Neural progenitor cell (in vitro differentiated cells): ENCODE measurements at places on chromosomes 2 and 18. TPM values are rescaled to one million over a fixed set of nuclear protein-coding genes. Genes with fewer than 3 reads are reported as not detected.

GRCh38 chr18:50009773-50010335 is 185.1 kb downstream of the MYO5B start:
- no peaks in the 10 kb centered on the region for H3K36me3 ChIP-seq
- H3K4me3 ChIP-seq: no peak overlapping the region
- H3K4me1 ChIP-seq: no peaks in the 10 kb centered on the region
- H3K27ac ChIP-seq: no peak overlapping the region
- H3K27me3 ChIP-seq: no peaks in the 10 kb centered on the region

GRCh38 chr2:174035117-174035635 is 70.0 kb upstream of the SP3 start:
- H3K4me1 ChIP-seq: peaks cover 4% of the 10 kb centered on the region
- no peak for DNase-seq
- H3K27ac ChIP-seq: no peak overlapping the region
- H3K36me3 ChIP-seq: no peaks in the 10 kb centered on the region
- H3K27me3 ChIP-seq: no peaks in the 10 kb centered on the region
- H3K4me3 ChIP-seq: no peak overlapping the region

- no peak overlapping the region for H3K27ac ChIP-seq
- no peaks in the 10 kb centered on the region for H3K36me3 ChIP-seq
- no peak overlapping the region for H3K4me3 ChIP-seq
- DNase-seq: no peak
These were observed 6.4 kb downstream of the PMAIP1 start for GRCh38 chr18:59906203-59906602.

- H3K36me3 ChIP-seq: no peaks in the 10 kb centered on the region
- DNase-seq: no peak
- no peak overlapping the region for H3K27ac ChIP-seq
- no peaks in the 10 kb centered on the region for H3K4me1 ChIP-seq
- H3K27me3 ChIP-seq: no peaks in the 10 kb centered on the region
These were observed 98.9 kb upstream of the LGALSL start for GRCh38 chr2:64354857-64355680.

- H3K4me1 ChIP-seq: no peaks in the 10 kb centered on the region
- no peaks in the 10 kb centered on the region for H3K36me3 ChIP-seq
- H3K4me3 ChIP-seq: no peak overlapping the region
These were observed 302.9 kb downstream of the PRKCE start for GRCh38 chr2:45954233-45954850.

DNA sequence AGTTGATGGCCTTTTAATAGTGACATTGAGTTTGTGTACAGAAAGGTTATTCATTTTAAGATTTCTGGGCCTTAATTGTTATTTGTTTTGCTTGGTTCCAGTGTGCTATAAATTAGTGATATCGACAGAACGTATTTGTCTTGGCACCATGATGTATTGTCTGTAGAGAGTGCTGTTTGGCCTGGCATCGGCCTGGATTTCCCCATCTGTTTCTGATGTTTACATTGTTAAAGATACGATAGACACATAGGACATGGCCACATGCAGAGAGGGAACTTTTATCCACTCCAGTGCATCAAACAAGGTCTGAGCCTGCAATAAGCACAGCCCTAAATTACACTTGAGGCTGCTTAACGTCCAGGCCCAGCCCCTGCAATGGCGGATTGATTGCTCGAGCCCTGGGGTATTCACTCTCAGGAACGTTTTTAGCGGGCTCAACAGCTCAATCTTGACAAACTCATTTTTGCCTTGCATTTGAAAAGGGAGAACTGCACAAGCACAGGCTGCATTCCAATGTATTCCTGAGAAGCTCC is 144.7 kb downstream of the SLC4A3 start:
- H3K4me3 ChIP-seq: no peak overlapping the region
- no peaks in the 10 kb centered on the region for H3K27me3 ChIP-seq
- no peak overlapping the region for H3K27ac ChIP-seq
- DNase-seq: no peak
- no peaks in the 10 kb centered on the region for H3K36me3 ChIP-seq

- H3K4me1 ChIP-seq: no peaks in the 10 kb centered on the region
- H3K27me3 ChIP-seq: no peaks in the 10 kb centered on the region
- DNase-seq: no peak
These were observed 8.1 kb downstream of the KYNU start for GRCh38 chr2:142885543-142885942.

Gene NEU2
- total RNA-seq: not detected in 2 replicates

Gene D2HGDH
- total RNA-seq: 3.5 and 15.4 TPM in 2 replicates
